Testis (tissue), 5 donors: ENCODE measurements at places on chromosomes 5 and 9.

GRCh38 chr5:176438959-176439757, 9.0 kb upstream of the FAF2 start:
- DNase-seq, result no peak

- no peak for DNase-seq
Observed at GRCh38 chr9:115715666-115716065, 437.9 kb upstream of the PAPPA start.

DNA sequence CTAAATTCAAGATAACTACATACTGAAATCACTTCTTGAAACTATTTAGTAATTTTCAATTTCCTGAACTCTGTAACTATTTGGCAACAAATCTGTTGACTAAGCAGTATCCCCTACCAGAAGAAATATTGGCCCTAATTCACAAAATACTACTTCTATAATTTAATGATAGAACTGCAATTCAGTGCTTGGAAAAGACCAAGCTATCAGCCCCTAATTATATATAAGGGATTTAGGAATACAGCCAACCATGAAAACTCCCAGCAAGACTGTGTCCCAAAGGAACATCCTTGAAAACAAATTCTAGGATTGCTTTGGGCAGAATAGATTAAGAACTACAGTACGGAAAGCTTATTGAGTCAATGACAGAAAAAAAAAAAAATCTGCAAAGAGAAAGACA, 169.2 kb downstream of the RAB3C start:
- DNase-seq, result no peak

DNA sequence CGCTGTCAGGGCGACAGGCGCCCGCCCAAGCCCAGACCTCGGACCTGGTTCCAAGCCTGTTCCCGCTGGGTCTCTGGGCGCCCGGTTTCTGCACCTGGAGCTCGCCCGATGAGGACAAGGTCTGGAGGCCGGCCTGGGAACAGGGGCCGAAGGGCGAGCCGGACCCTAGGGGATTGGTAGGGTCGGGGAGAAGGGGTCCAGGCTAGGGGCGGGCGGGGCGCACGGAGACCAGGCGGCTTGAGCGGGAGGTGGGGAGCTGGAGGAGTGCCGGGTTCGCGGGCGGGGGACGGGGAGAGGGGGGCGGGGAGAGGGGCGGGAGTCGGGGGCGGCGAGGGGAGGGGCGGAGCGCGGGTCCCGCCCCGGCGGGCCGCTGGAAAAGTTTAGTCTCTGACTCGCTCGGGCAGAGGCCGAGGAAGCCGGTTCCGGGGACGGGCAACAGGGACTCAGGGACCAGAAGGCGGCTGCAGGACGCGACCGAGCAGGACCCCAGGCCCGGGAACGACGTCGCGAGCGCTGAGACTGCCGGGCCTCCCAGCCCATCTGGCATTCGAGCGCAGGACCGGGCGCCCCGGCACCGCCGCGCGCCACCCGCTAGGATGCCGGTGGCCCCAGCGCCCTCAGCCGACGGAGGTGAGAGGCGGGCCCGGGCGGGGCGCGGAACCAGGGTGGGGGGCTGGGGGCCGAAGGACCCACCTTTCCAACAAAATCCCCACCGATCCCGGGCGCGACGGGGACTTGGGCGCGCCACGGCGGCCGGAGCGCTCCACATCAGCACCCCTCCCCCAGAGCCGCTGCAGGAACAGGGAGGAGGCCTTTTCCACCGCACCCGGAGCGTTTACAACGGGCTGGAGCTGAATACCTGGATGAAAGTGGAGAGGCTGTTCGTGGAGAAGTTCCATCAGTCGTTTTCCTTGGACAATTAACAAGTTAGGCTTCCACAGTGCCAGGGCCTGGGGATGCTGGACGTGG, at the start of gene S1PR3:
S1PR3 (plus strand) TSS at position 403 of the 969 bp plus-strand sequence. CDS start 9,733 bp downstream, outside the sequence.
- DNase-seq, result peak; percentile 49

DNA sequence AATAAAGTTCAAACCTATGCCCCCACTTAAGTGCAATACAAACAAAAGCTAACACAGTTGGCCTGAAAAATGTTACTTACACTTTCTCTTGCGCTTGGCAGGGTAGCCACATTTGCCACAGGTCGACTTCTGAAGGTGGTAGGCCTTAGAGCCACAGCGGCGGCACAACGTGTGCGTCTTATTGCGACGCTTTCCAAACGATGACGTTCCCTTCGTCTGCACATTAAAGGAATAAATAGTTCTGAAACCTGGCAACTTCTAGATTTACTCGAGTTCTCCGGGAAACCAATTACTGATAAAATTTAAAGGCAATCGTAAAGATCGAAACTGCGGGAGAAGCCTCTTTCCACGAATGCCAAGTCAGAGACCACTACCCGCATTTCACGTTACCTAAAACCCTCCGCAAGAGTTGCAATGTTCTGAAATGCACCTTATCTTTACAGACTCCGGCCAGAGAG, 602 bp downstream of the RPL37 start:
- peak; percentile 27 for DNase-seq

- DNase-seq, result no peak
Observed at GRCh38 chr9:99451112-99451606, 229.1 kb downstream of the SEC61B start.

- no peak for DNase-seq
Observed at GRCh38 chr9:117869712-117870111, 165.5 kb downstream of the TLR4 start.

- no peak for DNase-seq
Observed at GRCh38 chr5:80668016-80668969, 13.5 kb upstream of the DHFR start.

- no peak for DNase-seq
Observed at GRCh38 chr5:79416499-79416898, 97.4 kb downstream of the HOMER1 start.

DNA sequence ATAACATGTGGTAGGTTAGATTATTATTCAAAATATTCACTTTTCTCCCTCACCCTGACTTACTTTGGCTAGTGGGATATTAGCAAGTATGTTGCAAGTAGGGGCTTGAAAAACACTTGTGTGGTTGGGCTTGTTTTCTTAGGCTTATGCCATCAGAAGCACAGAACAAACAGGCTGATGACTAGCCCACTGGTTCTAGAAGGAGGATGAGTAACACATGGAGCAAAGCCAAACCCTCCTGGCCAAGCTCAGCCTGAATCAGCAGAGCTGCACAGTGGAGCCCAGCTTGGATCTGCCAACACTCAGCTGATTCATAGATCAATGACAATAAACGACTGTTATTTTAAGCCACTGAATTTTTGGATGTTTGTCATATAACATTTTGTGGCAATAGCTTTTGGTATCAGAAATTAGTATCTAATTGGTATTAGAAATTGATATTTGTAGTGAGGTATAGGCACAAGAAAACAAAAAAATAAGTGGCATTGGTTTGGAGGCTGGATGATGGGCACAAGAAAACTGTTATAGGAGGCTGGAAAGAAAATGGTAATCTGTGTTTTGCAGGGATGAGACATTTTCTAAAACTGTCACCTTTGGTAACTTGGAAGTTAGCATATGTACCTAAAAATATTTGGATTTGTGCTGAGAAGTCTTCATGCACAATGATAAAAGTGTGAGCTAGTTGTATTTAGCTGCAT, 46.1 kb upstream of the ZBED3 start:
- DNase-seq, result peak; percentile 60

GRCh38 chr9:136729144-136729543, 13.6 kb downstream of the LCN10 start:
- DNase-seq, result no peak

GRCh38 chr9:89548071-89548638, 50.2 kb upstream of the SEMA4D start:
- no peak for DNase-seq

GRCh38 chr5:129938077-129938476, 33.8 kb downstream of the CHSY3 start:
- DNase-seq, result no peak

DNA sequence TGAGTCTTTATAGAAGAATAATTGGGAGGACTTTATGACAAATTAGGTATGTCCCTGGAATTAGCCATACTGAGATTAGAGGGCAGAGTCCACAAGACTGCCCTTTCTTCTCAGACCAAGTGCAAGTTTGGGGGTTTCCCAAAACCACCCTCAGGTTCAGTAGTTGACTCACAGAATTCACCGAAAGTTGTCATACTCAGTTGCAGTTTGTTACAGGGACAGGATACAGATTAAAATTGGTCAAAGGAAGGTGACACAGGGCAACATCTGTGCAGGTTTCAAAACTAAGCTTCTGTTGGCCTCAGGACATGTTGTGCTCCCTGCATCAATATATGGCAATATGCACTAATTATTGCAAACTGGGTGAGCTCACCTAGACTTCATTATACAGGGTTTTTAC, 3.8 kb downstream of the RANBP17 start:
- no peak for DNase-seq
